Activated B cell treated with CpG ODN at 0.5 μM for 24 hours (primary cell): ENCODE measurements at places on chromosomes 7 and 10.

- H3K27ac ChIP-seq = no peak overlapping the region
- no peaks in the 10 kb centered on the region for H3K36me3 ChIP-seq
- peaks cover 14% of the 10 kb centered on the region for H3K27me3 ChIP-seq
- H3K4me3 ChIP-seq = no peak overlapping the region
- no peak for DNase-seq
Measured at GRCh38 chr7:132609906-132610520, 33.7 kb upstream of the PLXNA4 start.

DNA sequence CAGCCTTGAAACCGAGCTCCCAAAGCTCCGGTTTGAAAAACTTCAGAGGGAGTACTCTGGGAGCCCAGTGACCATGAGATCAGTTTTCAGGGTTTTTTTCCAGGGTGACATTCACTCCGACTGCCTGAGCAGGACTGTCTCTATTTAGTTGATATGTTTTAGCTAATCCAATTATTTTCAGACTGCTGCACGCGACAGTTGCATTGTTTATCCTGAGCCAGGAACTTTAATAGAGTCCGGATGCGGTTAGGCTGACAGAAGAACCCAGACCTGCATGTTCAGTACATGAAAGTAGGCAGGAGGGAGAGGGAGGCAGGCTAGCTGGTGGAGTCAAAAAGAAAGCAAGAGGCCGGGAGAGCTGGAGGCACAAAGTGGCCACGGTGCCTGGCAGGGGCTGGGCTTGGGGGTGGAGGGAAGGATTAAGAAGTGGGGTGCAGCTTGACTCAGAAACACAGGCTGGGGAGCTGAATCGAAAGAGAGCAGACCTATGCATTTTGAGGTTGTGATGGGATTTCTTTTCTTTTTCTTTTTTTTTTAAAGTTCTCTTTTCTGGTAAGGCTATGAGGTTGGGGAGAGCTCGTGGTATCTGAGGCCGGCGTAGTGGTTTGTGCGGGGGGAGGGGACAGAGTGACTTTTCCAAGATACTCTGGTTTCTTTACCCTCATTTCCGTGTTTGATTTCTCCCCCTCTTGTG lies 5.7 kb downstream of the GATA3 start:
- peak overlapping the region; percentile 70 for H3K27ac ChIP-seq
- peaks cover 36% of the 10 kb centered on the region for H3K4me1 ChIP-seq
- no peaks in the 10 kb centered on the region for H3K36me3 ChIP-seq
- peaks cover 59% of the 10 kb centered on the region for H3K27me3 ChIP-seq
- H3K4me3 ChIP-seq = peak overlapping the region; percentile 77

DNA sequence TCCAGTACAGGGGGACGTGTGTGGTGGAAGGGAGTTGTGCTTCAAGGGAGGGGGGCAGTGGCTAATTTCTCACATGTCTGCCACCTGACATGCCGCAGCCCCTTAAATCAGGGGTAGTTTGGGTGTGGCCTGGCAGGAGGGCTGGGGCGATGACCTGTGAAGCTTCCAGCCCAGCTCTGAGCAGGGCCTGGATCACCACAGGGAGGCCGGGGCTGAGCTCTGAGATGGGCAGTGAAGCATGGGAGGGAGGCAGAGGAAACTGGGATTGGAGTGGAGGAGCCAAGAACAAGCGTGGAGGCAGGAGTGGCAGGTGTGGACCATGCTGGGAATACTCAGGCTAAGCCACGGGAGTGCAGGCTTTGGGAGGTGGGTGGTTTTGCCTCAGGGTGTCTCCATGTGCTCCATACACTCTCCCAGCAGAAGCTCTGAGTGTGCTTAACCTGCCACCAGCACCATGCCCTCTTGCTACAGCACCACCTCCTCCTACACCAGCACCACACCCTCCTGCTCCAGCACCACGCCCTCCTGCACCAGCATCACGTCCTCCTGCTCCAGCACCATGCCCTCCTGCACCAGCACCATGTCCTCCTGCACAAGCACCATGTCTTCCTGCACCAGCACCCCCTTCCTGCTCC lies 99.3 kb upstream of the SHH start:
- H3K4me3 ChIP-seq = no peak overlapping the region
- H3K27ac ChIP-seq = no peak overlapping the region
- H3K27me3 ChIP-seq = no peaks in the 10 kb centered on the region
- no peaks in the 10 kb centered on the region for H3K36me3 ChIP-seq
- no peak for DNase-seq

DNA sequence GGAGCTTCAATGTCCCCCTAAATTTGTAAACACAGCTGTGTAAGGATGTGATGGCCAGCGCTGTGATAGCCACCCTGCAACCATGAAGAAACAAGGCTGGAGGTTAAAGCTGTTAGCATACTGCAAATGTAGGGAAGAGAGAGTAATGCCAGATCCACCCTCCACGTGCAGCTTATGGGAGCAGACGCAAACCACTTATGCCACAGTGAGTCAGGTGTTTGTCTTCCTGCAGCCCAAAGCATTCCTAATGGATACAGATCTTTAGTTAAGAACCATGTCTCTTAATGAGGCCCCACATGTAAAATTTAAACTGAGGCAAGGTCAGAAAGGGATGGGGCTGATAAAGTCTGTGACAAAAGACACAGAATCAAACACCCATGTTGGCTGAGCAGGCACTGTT lies 13.6 kb upstream of the MYL7 start:
- no peak overlapping the region for H3K4me3 ChIP-seq
- no peak overlapping the region for H3K27ac ChIP-seq
- H3K27me3 ChIP-seq = no peaks in the 10 kb centered on the region
- peaks cover 8% of the 10 kb centered on the region for H3K4me1 ChIP-seq
- DNase-seq = no peak

DNA sequence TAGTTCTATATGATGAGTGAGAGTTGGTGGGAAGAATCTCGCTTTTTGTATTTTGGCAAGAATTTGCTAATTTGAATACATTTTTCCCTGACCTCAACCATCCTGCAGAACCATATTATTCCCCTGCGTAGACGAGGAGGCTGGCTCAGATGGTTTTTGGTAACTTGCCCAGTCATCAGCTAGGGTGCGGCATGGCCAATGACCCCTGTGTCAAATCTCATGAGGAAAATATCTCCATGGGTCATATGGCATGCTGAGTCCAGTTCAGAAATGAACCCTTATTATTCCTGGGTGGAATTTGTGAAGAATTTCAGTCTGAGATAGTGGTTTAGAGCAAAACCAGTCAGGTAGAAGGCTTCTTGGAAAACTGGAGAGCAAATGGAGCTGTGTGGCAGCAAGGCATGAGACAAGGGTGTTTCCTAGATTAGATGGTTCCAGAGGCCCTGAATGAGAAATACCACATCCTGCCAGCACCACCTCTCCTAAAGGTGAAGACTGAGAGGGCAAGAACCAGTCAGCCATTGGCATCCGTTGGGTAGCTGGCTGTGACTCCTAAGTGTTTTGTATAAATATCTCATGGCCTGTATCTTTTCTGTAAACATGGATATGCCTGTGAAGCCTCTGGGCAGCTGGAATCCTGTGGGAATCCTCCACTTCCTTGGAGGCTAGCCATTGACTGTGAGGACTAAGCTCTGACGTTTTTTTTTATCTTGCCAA lies 5.8 kb upstream of the UPP1 start:
- H3K27me3 ChIP-seq = peaks cover 8% of the 10 kb centered on the region
- H3K36me3 ChIP-seq = no peaks in the 10 kb centered on the region
- DNase-seq = no peak

- H3K4me1 ChIP-seq = no peaks in the 10 kb centered on the region
- no peak overlapping the region for H3K4me3 ChIP-seq
- H3K27me3 ChIP-seq = no peaks in the 10 kb centered on the region
- H3K27ac ChIP-seq = no peak overlapping the region
- no peak for DNase-seq
- H3K36me3 ChIP-seq = peaks cover 6% of the 10 kb centered on the region
Measured at GRCh38 chr10:60099998-60100747, 193.8 kb upstream of the CCDC6 start.

DNA sequence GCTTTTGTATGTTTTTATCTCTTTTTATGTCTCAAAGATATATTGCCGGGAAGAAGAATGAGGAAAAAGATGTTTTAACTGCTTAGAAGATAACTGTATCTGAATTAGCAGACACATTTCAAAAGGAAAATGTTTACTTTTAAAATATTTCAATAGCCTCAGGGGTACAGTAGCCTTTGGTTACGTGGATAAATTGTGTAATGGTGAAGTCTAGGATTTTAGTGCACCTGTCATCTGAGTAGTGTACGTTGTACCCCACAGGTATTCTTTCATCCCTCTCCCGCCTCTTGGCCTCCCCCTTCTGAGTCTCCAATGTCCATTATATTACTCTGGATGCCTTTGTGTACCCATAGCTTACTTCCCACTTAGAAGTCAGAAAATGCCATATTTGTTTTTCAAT lies 222.1 kb downstream of the FANK1 start:
- no peak overlapping the region for H3K4me3 ChIP-seq
- DNase-seq = no peak
- peaks cover 4% of the 10 kb centered on the region for H3K27me3 ChIP-seq
- no peak overlapping the region for H3K27ac ChIP-seq

GRCh38 chr7:156578978-156579430 lies 61.6 kb upstream of the RNF32 start:
- H3K4me1 ChIP-seq = no peaks in the 10 kb centered on the region
- no peaks in the 10 kb centered on the region for H3K36me3 ChIP-seq
- no peak for DNase-seq
- H3K27me3 ChIP-seq = peaks cover 4% of the 10 kb centered on the region
- no peak overlapping the region for H3K4me3 ChIP-seq
- H3K27ac ChIP-seq = no peak overlapping the region

DNA sequence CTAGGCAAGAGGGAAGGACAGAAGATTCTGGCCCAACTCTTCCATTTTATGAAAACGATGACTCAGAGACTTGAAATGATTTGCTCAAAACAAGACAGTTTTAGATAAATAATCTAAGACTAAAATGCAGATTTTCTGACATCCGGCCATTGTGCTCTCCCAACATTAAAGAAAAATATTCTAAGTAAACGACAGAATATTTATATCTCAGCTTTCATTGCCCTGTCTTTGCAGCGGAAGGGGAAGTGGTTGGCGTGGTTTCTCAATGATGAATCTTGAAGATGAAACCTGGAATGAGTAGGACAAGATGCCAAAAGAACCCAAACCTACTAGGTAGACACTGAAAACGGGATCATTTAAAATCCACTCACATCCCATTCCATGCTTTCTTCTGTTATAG lies 28.9 kb upstream of the NPY start:
- H3K36me3 ChIP-seq = no peaks in the 10 kb centered on the region
- H3K27me3 ChIP-seq = peaks cover 10% of the 10 kb centered on the region
- DNase-seq = no peak

- H3K4me3 ChIP-seq = no peak overlapping the region
- H3K36me3 ChIP-seq = peaks cover 44% of the 10 kb centered on the region
- DNase-seq = no peak
- H3K27ac ChIP-seq = no peak overlapping the region
- peaks cover 59% of the 10 kb centered on the region for H3K4me1 ChIP-seq
Measured at GRCh38 chr7:28105234-28105633, 75.4 kb downstream of the JAZF1 start.

DNA sequence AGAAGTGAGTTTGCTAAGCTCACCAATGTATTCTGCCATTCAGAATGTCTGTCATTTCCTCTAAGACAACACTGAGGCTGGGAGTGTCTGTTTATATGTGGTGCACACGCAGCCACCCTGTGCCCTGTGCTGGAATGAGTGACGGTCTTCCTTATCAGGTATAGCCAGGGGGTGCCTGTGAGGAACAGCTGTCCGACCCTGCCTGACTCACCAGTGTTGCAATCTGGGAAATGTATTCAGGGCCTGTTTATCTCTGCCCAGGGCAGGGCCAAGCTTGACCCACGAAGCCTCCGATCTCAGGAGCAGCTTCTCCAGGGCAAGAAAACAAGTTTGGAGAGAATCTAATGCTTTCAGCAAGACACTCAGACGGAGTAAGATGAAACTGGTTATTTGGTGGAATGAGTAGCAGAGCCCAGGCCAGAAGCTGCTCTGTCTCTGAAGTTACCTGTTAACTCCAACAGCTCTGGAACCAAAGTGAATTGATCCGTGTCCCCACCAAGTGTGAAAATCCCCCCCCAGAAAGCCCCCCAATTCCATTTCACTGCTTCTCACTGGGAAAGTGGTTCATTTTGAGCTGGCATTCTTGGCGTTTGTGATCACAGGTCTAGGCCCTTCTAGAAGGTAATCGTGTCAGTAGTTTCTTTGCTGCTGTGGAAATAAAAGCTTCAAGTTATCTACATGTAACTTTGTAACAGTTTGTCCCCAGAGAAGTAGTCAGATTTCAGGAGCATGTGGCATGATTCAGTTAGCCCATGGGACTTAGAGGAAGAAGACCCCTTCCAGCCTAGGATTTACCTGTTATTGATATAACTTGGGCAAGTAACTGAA lies 6.1 kb upstream of the UBE2H start:
- peaks cover 10% of the 10 kb centered on the region for H3K4me1 ChIP-seq
- H3K27ac ChIP-seq = no peak overlapping the region
- no peaks in the 10 kb centered on the region for H3K27me3 ChIP-seq
- H3K4me3 ChIP-seq = no peak overlapping the region

DNA sequence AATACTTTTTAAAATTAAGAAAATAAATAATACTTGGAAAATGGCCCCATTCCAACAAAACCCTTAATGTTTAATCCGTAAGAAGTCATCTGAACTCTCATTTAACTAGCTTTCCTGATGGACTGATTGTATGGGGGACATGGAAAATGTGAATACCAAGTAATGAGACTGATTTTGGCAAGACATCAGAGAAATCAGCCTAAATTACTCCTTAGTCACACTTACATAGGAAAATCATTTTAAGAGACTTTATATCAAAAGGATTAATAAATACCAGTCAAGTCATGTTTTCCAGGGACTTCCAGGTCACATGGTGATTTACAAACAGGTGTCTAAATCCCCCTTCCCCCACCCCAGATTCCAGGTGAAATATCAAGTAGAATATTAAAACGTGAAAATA lies 58.2 kb downstream of the GRM8 start:
- H3K27me3 ChIP-seq = no peaks in the 10 kb centered on the region
- H3K27ac ChIP-seq = no peak overlapping the region
- DNase-seq = no peak
- H3K4me1 ChIP-seq = no peaks in the 10 kb centered on the region
- no peaks in the 10 kb centered on the region for H3K36me3 ChIP-seq

- no peak for DNase-seq
- H3K27me3 ChIP-seq = no peaks in the 10 kb centered on the region
- H3K36me3 ChIP-seq = no peaks in the 10 kb centered on the region
- no peak overlapping the region for H3K27ac ChIP-seq
- no peaks in the 10 kb centered on the region for H3K4me1 ChIP-seq
Measured at GRCh38 chr10:58023341-58024073, 244.2 kb downstream of the IPMK start.

DNA sequence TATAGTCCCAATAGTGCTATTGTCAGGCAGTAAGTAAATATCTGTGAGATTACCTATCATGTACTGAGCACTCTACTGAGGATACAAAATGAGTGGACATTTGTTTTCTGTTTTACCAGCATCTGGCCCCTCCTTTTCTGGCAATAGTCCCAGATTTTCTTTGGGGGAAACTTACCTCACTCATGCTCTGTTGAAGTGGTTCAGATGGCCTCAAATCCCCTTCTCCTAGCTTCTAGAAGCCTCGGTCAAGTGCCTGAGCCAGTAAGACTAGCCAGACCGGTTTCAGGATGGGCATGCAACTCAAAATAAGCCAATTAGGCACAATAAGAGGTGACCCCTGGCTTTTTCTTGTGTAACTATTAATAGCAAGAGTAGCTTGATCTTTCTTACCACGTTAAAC lies 19.7 kb downstream of the TRDMT1 start:
- no peaks in the 10 kb centered on the region for H3K36me3 ChIP-seq
- H3K27ac ChIP-seq = no peak overlapping the region
- peaks cover 6% of the 10 kb centered on the region for H3K4me1 ChIP-seq
